ENCODE measurements at places on chromosomes 16 and 17. TPM values are rescaled to one million over a fixed set of nuclear protein-coding genes. Genes with fewer than 3 reads are reported as not detected.

TRPV3 gene
- 5.7 TPM for total RNA-seq

- DNase-seq = no peak
These were observed 23.5 kb downstream of the TBX4 start for GRCh38 chr17:61475726-61476125.

- DNase-seq = peak; percentile 46
These were observed 2.6 kb upstream of the GRIN2C start for GRCh38 chr17:74862108-74862901.

DNA sequence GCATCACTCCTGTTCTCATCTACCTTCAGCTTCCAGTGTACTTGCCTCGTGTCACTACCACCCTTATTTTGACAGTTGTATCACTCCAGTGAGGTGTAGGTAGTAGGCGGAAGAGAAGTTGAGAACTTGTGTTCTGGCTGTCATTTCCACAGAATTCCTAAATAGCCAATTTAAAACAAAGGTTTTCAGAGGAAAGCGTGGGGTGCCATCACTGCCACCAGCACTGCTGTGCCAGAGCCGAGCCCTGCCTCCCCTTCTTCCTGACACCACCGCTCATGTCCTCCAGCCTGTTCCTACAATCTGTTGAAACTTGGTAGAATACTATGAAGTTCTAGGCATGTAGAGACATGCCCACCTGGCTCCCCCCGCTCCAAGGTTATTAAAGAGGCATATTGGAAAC, 215.8 kb downstream of the TANC2 start:
- DNase-seq = no peak

Measured in mucosa of gallbladder (tissue), 1 donor.